ENCODE measurements at places on chromosomes 3 and 15.

DNA sequence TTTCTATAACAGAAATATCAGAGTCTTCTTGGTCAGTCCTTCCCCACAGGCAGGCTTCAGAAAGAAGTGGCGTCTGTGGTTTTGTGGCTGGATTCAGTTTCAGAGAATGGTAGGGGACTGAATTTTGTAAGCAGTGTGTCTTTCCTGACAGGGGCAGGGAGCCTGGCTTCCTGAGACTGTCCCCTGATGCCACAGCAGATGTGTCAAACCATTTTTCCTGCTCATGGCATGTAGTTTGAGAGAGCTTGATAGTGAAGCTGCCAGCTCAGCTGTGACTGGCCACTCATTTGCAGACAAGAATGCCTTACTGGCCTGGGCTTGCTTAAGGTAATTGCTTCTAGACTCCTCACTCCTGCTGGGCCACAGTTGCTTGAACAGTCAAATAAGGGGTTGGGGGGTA, 26.4 kb downstream of the LARS2 start:
- no peak for DNase-seq

GRCh38 chr3:53804697-53805462, 41.3 kb downstream of the CHDH start:
- no peak for DNase-seq

DNA sequence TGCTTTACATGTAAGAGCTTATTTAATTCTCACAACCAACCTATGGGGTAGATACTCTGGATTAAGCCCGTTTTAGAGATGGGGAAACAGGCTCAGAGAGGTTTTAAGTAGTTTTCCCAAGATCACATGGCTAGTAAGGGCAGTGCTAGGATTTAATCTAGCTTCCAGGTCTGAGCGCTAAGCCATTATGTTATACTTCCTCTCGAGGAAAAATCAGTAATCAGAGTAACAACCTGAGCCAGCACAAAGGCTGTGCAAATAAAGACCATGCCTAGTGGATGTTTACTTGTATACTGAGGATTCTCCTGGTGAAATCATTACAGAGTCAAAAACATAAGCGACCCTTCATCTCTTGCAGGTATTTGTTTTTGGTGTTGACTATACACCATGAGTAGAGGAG, 9.0 kb downstream of the FSTL1 start:
- no peak for DNase-seq

DNA sequence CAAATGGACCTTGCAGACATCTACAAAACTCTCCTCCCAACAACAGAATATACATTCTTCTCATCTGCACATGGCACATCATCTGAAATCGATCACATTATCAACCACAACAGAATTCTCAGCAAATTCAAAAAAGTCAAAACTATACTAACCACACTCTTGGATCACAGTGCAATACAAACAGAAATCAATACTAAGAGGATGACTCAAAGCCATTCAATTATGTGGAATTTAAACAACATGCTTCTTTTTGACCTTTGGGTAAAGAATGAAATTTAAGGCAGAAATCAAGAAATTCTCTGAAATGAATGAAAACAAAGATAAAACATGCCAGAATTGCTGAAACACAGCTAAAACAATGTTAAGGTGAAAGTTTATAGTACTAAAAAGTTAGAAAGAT, 358.1 kb downstream of the NSUN3 start:
- DNase-seq, result no peak

DNA sequence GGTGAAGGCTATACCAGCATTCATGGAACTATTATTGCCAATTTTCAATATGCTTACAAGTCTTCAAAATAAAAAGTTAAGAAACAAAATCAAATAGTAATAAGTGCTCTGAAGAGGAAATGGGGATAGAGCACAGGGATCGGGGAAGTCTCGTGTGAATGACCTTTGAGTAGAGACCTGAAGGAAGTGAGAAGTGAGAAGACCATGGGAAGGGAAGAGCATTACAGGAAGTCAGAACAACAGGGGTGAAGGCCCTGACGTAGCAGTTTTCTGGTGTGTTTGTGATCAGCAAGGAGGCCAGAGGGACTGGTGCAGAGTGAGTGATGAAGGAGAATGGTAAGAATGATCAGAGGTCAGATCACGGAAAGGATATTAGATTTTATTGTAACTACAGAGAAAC, 48.1 kb downstream of the STAC start:
- no peak for DNase-seq

- DNase-seq, result no peak
Observed at GRCh38 chr15:57734860-57735259, 28.3 kb downstream of the POLR2M start.

- DNase-seq, result no peak
Observed at GRCh38 chr3:127224118-127224517, 31.2 kb downstream of the PRR23E start.

DNA sequence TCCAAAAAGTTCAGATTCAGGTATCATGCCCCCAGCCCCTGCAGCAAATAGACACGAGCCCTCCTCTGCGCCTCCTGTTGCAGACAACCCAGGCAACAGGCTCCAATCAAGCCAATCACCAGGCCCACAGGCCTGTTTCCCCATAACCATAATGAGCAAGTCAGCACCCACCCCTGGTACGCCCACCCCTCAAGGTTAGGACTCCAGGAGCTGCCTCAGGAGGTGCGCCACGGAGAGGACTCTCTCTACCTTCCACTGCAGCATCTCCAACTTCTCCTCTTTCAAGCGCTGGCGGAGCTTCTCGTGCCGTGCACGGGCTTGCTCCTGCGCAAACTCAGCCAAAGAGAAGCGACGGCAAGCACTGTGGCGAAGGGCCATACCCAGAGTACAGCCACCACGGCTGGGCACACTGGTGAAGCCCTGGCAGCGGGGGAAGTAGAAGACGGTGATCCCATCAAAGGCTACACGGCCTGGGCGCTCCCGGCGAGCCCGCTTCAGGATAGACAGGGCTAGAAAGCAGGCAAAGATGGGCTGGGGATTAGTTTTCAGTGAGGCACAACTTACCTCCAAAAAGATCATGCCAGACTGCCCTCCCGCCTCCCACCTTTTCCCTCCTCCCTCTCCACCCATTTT, 8.5 kb downstream of the CSRNP1 start:
- DNase-seq, result no peak

DNA sequence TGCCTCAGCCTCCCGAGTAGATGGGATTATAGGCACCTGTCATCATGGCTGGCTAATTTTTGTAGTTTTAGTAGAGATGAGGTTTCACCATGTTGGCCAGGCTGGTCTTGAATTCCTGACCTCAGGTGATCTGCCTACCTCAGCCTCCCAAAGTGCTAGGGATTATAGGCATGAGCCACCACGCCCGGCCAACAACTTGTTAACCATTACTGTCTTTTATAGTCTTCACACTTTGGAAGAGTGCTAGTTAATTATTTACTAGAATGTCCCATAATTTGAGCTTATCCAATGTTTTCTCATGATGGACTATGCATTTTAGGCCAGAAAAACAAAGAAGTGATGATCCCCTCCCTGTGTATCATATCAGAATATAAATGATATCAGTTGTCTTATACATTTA, 288.6 kb upstream of the CBLB start:
- no peak for DNase-seq

DNA sequence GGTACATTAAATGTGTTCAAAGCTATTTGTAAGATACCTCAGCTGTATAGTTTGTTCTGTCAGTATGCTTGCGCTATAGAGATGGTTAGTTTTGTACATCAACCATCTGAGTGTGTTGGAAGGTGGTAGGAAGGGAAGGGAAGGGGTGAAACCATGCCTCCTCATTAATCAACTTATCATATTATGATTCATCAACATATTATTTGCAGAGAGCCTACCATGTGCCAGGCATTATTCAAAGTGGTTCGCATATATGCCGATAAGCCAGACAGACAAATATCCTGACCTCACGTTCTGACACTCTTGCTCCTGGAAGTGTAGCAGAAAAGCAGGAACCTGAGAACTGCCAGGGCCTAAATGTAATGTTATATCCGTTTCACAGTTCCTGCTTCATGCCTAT, 248.1 kb upstream of the NR2E3 start:
- no peak for DNase-seq

- DNase-seq, result no peak
Observed at GRCh38 chr3:87390353-87390752, 114.0 kb upstream of the POU1F1 start.

- DNase-seq, result no peak
Observed at GRCh38 chr15:32106401-32107381, 76.4 kb downstream of the CHRNA7 start.

DNA sequence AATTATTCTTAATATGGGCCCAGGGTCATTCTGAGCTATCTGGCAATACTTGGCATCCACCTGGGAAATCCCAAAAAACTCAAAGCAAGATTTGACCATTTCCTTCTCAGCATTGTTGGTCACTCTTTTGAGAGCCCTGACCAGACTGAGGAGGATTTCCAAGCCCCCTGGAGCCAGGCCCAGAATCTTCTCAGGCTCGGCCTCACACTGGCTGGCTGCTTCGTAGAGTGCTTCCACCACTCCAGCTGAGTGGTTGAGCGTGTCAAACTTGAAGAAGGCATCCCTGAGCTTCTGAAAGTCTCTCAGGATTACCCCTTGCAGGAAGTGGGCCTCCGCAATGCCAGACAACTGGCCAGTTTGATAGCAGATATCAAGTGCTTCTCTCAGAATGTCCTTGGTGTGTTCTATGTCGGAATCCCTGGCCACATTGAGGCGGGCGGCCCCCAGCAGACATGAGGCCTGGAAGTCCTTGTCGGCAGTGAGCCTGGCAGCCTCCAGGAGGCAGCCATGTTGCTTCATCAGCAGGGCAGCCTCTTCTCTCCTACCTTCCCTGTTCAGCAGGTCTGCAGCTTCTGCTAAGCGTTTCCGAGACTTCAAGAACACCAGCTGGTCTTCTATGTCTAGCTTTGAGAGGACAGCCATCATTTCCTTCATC, 68.9 kb upstream of the DCLK3 start:
- no peak for DNase-seq

DNA sequence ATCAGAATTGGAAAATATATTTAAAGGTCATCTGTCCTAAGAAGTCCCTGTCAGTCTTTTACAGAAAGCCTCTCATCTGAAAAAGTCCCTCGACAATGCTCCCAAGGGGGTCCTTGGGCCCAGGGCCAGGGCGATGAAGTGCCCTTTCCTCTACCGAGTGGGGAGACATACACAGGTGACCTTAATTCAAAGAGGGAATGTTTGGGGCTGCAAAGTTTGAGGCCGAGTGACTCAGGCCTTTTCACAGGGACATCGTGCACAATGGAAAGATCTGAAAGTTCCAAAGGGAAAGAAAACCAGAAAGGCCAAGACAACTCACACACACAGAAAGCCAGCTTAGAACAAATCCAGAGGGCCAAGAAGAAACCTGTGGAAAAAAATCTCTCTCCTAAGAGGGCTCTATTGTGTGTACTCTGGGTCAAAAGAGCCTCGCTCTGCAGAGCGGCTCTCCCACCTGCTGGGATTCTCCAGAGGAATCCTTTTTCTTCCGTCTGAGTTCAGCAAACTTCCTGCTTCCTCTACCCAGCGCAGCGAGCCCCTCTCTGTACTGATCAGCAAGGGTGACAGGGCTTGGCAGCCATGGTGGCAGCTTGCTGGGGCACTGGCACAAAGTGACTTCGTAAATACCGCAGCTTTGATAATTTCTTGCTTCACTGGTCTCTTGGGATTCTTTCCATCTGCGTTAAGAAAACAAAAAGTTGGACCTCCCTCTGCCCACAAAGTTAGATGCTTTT, 259.1 kb downstream of the OPA1 start:
- DNase-seq, result no peak

GRCh38 chr3:185473290-185473815, 25.5 kb downstream of the TMEM41A start:
- DNase-seq, result no peak

DNA sequence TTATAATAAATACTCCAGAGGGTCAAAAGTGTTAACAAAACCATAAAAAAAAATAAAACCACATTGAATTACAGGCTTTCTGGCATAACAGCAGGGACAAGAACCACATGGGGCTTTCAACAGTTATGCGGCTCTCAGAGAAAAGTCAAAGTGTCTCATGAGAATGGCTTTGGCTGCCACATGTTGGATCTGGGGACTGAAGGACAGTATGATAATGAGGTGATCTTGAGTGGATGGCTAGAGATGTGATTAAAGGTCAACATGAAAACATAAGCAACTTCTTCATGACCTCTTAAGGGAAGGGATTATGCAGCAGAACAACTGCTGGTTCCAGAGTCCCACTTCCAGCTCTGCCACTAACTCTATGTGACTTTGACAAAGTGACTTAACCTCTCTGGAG, 5.2 kb downstream of the RAB27A start:
- DNase-seq, result no peak

DNA sequence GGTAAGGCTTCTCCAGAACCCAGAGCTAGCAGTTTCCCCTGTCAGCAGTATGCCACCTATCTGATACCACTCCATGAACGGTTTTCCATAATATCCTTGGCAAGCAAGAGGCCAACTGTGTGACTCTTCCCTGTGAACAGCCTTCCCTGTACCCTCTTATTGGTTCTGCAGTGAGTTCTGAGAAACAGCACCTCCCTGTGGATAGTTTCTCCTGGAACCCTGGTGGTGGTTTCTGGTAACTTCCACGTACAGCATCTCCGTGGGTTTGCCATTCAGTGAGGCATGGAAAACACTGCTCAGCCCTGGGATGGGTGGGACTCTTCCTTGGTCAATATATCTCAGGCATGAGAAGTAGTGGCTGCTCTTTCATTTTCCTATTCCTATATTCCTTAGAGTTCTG, 19.4 kb upstream of the SERPINI2 start:
- DNase-seq, result no peak

DNA sequence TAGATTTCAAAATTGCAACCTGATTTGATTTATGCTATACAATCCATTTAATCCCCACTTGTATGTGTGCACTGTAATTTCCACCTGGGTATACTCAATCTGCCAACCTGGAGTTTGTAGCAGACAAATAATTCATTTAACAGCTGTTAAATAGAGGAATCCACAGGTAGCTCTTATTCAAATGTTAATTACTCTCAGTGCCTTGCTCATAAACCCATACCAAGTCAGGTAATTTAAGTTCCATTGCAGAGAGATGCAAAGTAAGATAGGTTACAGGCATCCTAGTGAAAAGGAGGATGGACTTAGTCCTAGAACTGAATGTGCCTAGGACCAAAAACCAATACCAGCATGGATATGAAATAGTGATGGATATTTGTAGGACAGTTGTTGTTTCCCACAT, 674.2 kb downstream of the TBL1XR1 start:
- DNase-seq, result no peak

- DNase-seq, result no peak
Observed at GRCh38 chr3:126350502-126351085, 6.6 kb downstream of the KLF15 start.

GRCh38 chr15:48388016-48388851, 57.0 kb downstream of the DUT start:
- no peak for DNase-seq

- DNase-seq, result no peak
Observed at GRCh38 chr15:44668921-44669320, 5.5 kb upstream of the SPG11 start.

- DNase-seq, result no peak
Observed at GRCh38 chr15:101499863-101500713, 10.6 kb upstream of the PCSK6 start.

DNA sequence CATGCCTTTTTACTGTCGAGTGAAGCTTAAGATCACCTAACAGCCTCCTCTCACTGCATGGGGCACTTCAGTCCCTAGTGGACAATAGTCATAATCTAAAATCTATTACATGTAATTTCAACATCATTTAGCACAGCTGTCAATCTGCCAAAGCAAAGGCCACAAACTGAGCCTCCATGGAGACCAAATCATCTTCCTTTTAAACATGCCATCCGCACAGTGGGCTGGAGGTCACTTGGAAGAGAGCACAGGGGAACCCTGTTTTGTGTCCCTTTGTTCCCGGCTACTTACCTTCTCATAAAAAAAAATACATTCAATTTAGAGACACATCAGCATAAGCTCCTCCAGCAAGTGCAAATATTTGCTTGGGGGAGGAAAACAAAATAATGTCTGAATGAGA, 167.3 kb downstream of the SQOR start:
- DNase-seq, result no peak
